Progenitor cell of endocrine pancreas (in vitro differentiated cells): ENCODE measurements at places on chromosomes 12 and 14.

- no peak overlapping the region for H3K4me3 ChIP-seq
- no peaks in the 10 kb centered on the region for H3K36me3 ChIP-seq
- H3K27ac ChIP-seq = no peak overlapping the region
- no peaks in the 10 kb centered on the region for H3K4me1 ChIP-seq
- no peak for DNase-seq
Measured at GRCh38 chr14:63692310-63693020, 35.4 kb downstream of the SGPP1 start.

GRCh38 chr12:685388-685787 lies 22.1 kb upstream of the NINJ2 start:
- no peak for DNase-seq
- H3K4me3 ChIP-seq = no peak overlapping the region
- no peaks in the 10 kb centered on the region for H3K4me1 ChIP-seq
- H3K27me3 ChIP-seq = peaks cover 6% of the 10 kb centered on the region
- no peak overlapping the region for H3K27ac ChIP-seq

DNA sequence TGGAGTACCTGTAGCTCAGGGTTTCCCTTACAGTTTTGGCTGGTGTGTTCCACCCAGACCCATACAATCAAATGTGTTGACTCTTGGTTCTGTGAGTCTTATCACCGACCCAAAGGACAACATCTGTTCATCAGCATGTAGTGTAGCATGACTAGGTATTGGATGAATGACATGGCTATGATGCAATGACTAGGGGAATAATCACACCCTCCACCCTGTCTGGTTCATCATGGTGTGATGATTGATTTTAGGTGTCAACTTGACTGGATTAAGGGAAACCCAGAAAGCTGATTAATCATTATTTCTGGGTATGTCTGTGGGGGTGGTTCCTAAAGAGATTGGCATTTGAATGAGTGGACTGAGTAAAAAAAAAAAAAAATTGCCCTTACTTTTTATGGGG lies 311.3 kb downstream of the DPF3 start:
- peaks cover 30% of the 10 kb centered on the region for H3K27me3 ChIP-seq
- H3K27ac ChIP-seq = no peak overlapping the region
- H3K36me3 ChIP-seq = no peaks in the 10 kb centered on the region
- no peak for DNase-seq
- H3K4me1 ChIP-seq = no peaks in the 10 kb centered on the region

- H3K4me1 ChIP-seq = peaks cover 10% of the 10 kb centered on the region
- DNase-seq = no peak
- no peak overlapping the region for H3K4me3 ChIP-seq
- no peak overlapping the region for H3K27ac ChIP-seq
- no peaks in the 10 kb centered on the region for H3K36me3 ChIP-seq
- peaks cover 51% of the 10 kb centered on the region for H3K27me3 ChIP-seq
Measured at GRCh38 chr12:3296409-3296701, 194.6 kb upstream of the PRMT8 start.

DNA sequence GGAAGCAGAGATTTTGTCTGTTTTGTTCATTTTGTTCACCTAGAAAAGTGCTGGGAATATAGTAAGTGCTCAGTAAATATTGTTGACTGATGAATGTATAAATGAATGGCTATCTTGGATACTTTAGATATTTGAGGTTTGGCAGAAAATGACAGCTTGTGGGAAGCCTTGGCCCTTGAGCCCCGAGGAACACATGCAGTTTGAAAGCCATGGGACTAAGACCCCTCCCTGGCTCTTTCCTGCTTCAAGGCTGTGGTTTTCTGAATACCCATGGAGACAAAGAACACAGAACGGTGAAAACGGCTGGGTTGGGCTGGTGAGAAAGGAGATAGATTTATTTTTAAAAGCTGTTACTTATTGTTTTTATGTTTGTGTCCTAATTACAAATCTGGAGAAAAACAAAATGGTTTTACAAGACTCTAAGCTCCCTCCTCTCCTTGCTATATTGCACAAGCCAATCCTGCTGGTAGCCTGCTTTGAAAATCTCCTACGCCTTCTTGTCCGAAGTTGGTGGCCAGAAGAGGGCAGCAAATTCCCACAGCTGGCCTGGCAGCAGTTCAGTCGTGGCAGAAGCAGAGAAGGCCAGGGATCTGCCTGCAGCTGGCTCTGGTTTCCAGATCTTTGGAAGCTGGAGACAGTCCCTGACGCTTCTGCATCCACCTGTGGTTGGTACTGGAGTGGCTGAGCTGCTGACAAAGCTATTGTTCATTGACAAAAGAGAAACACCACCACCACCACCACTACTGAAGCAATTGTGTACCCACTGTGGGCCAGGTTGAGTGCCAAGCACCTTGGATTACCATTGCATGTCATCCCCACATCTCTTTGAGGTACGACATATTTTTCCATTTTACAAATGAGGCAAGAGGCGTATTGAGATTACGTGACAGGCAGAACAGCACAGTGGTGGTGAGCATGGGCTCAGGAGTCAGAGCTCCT lies 5.2 kb upstream of the KRT85 start:
- peaks cover 57% of the 10 kb centered on the region for H3K27me3 ChIP-seq
- no peaks in the 10 kb centered on the region for H3K36me3 ChIP-seq
- no peak overlapping the region for H3K4me3 ChIP-seq

DNA sequence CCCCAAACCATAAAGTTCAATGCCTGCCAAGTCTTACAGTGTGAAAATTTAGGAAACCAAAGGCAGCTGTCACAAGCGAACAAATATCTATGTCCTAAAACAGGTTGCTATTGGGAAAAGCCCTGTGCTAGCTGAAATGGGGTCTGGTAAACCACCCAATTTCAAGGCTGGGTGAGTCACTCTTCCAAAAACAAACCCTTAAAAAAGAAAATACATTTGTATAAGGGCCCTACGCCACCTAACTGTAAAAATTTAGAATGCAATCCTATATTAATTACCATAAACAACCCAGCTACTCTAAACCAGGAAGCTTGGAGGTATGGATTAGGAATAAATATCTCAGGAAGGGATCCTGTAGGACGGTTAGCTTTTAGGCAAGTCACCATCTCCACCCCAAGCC lies 32.1 kb downstream of the PRMT8 start:
- DNase-seq = no peak
- no peak overlapping the region for H3K27ac ChIP-seq
- H3K4me1 ChIP-seq = peaks cover 39% of the 10 kb centered on the region
- H3K4me3 ChIP-seq = no peak overlapping the region
- no peaks in the 10 kb centered on the region for H3K36me3 ChIP-seq

GRCh38 chr12:114238808-114239207 lies 167.1 kb downstream of the TBX5 start:
- H3K4me3 ChIP-seq = no peak overlapping the region
- no peaks in the 10 kb centered on the region for H3K4me1 ChIP-seq
- H3K27me3 ChIP-seq = peaks cover 21% of the 10 kb centered on the region
- H3K36me3 ChIP-seq = no peaks in the 10 kb centered on the region

DNA sequence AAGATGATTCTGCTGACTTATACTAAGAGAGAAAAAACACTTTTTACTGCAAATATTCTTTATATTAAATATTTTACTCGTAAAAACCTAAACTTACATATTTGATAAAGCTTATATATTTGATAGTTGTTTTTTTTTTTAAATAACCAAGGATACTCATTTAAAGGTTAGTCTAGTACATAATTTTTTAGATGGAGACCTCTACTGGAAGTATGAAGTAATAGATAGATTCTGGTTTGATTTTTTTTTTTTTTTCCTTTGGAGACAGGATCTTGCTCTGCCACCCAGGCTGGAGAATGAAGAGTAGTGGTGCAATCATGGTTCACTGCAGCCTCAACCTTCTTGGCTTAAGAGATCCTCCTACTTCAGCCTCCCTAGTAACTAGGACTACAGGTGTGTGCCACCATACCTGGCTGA lies 16.4 kb downstream of the ARID2 start:
- no peak overlapping the region for H3K27ac ChIP-seq
- no peaks in the 10 kb centered on the region for H3K27me3 ChIP-seq
- no peak overlapping the region for H3K4me3 ChIP-seq
- H3K36me3 ChIP-seq = peaks cover 23% of the 10 kb centered on the region
- DNase-seq = no peak

- H3K4me3 ChIP-seq = no peak overlapping the region
- no peak overlapping the region for H3K27ac ChIP-seq
- H3K36me3 ChIP-seq = no peaks in the 10 kb centered on the region
Measured at GRCh38 chr14:33347796-33348195, 409.1 kb downstream of the NPAS3 start.

DNA sequence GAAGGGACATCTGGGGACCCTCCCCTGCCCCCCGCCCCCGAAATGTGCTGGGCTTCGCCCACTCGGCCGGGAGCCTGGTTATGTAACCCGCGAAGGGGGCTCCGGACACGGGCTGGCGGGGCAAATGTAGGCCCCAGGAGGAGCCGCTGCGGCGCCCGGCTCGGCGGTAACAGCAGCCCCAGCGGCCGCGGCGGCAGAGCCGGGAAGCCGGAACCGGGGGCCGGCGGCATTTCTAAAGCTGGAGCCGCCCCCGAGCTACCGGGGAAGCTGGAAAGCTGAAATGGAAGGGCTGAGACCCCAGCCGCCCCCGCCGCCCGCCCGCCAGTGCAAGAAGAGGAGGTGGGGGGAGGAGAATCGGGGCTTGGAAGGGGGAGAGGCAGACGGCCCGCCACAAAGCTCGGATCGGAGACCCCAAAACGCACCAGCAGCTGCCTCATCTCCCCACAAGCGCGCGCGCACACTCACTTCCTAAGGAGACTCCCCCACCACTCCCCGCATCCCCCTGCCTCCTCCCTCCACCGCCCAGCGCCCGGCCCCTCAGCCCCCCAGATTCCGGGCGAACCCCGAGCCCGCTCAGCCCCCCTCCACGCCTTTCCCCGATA lies 1.5 kb downstream of the KDM2B start:
- peak; percentile 13 for DNase-seq
- no peaks in the 10 kb centered on the region for H3K27me3 ChIP-seq
- peaks cover 2% of the 10 kb centered on the region for H3K36me3 ChIP-seq
- H3K27ac ChIP-seq = no peak overlapping the region

- peaks cover 15% of the 10 kb centered on the region for H3K4me1 ChIP-seq
- no peaks in the 10 kb centered on the region for H3K27me3 ChIP-seq
- DNase-seq = no peak
- H3K27ac ChIP-seq = no peak overlapping the region
- no peaks in the 10 kb centered on the region for H3K36me3 ChIP-seq
- no peak overlapping the region for H3K4me3 ChIP-seq
Measured at GRCh38 chr12:80000831-80001230, 65.9 kb upstream of the PPP1R12A start.

- H3K4me1 ChIP-seq = no peaks in the 10 kb centered on the region
- H3K36me3 ChIP-seq = no peaks in the 10 kb centered on the region
- H3K27ac ChIP-seq = no peak overlapping the region
- no peak overlapping the region for H3K4me3 ChIP-seq
Measured at GRCh38 chr12:41769810-41770209, 374.9 kb downstream of the GXYLT1 start.

DNA sequence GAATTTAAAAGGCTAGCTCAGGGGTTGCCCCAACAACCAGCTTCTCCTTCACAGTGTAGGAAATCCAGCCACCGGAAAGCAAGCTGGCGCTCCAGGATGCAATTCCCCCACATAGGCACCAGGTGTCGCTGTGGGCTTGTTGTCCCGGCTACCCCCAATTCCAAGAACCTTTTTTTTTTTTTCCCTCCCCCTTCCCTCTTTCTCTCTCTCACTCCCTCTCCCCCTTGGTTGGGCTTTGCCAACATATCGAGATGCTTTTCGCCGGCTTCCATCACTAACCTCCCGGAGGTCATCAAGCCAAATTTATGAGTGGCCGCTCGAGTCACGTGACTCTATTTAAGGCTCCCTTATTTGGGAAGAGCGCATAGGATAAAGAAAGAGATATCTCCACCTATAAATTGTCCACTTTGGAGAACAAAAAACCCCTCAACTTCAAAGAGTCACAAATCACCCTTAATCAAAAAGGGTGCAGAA lies at the start of gene HOXC5:
Gene HOXC5, plus strand, starts transcription at position 424 of the 474 bp plus-strand sequence. CDS start 73 bp downstream, outside the sequence.
- peak within 1 kb of the TSS; percentile 80 for H3K4me3 ChIP-seq
- H3K36me3 ChIP-seq = no peaks in the 10 kb centered on the region
- peaks cover 84% of the 10 kb centered on the region for H3K27me3 ChIP-seq
- H3K4me1 ChIP-seq = peaks cover 22% of the 10 kb centered on the region

GRCh38 chr12:9960590-9960989 lies 10.6 kb upstream of the CLEC12A start:
- H3K4me1 ChIP-seq = peaks cover 8% of the 10 kb centered on the region
- H3K27ac ChIP-seq = no peak overlapping the region
- DNase-seq = no peak
- H3K27me3 ChIP-seq = no peaks in the 10 kb centered on the region

DNA sequence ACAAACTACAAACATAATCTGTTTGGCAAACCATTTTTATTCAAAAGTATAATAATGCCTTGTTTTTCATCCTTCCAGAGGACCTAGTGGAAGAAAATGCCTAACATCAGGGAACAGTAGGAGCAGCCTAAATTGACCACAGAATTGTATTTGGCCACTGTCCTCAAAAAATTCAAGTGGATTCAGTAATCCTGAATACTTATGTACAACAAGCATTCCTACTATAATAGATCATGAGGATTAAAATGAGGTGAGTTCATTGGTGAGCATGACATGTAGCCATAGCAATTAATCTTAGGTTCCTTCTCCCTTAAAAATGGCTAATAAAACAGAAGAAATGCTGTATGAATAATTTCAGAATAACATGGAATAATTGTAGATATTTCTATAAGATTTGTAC lies 209.3 kb downstream of the DAD1 start:
- H3K4me3 ChIP-seq = no peak overlapping the region
- H3K4me1 ChIP-seq = peaks cover 9% of the 10 kb centered on the region
- H3K36me3 ChIP-seq = no peaks in the 10 kb centered on the region
- no peak for DNase-seq
- H3K27ac ChIP-seq = no peak overlapping the region

- H3K4me3 ChIP-seq = no peak overlapping the region
- DNase-seq = no peak
- H3K27me3 ChIP-seq = peaks cover 6% of the 10 kb centered on the region
- H3K4me1 ChIP-seq = peaks cover 11% of the 10 kb centered on the region
Measured at GRCh38 chr12:121926874-121927706, 8.7 kb downstream of the CFAP251 start.

DNA sequence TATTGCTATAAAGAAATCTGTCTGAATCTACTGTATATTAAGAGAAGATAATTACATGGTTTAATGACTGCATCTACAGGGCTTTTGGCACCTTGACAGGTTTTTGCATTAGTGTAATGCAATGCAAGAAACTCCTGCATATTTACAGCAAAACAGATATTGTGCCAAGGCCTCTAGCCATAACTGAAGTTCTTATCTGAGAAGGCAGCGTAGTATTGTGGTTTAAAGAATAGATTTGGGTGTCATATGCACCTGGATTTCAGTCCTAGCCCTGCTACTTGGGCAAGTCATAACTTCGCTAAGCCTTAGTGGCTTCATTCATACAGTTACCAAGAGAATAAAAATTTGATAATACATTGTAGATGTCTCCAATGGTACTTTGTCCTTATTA lies 350.1 kb downstream of the CCDC91 start:
- no peaks in the 10 kb centered on the region for H3K4me1 ChIP-seq
- no peak for DNase-seq
- no peaks in the 10 kb centered on the region for H3K27me3 ChIP-seq
- H3K36me3 ChIP-seq = peaks cover 2% of the 10 kb centered on the region
- H3K27ac ChIP-seq = no peak overlapping the region
